ENCODE measurements at places on chromosomes 3 and 15.
A peak's percentile ranks its signal among the peaks of the same experiment; 100 is the strongest.

DNA sequence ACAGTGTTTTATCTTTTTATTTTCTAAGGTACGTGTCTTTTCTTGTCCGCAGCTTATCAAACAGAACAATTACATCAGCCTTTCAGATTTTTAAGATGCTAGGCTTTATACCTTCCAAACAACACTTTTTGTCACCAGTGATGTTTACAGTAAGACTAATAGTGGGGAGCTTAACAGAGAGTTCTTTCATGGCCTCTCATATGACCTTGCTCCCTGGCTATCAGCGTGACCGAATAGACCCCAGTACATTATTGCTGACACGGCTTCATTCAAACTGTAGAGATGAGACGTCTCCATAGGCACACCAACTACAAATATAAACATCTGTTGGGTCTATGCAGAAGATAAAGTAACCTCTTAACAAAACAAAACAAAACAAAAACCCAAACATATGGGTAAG, 477.6 kb upstream of the KCNMB2 start:
- DNase-seq: no peak

GRCh38 chr15:69603369-69604071, 150.9 kb downstream of the RPLP1 start:
- DNase-seq: no peak

GRCh38 chr3:153311541-153311940, 149.5 kb downstream of the RAP2B start:
- no peak for DNase-seq

GRCh38 chr3:15052335-15053242, 12.5 kb downstream of the MRPS25 start:
- DNase-seq: no peak

DNA sequence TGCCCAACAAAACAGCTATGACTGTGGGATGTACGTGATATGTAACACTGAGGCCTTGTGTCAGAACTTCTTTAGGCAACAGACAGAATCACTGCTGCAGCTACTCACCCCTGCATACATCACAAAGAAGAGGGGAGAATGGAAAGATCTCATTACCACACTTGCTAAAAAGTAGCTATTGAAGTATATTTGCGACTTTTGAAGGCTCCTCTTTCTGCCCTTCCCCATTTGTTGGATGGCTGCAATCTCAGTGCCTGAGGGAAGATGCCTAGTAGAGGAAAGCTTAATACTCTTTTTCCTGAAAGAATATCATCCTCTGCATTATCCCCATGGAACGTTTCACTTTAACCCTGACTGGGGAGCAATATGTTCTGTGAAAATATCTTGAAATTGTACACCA, 21.9 kb downstream of the SENP8 start:
- DNase-seq: no peak

- DNase-seq: no peak
These were observed 89.0 kb upstream of the PFN2 start for GRCh38 chr3:150059729-150060128.

DNA sequence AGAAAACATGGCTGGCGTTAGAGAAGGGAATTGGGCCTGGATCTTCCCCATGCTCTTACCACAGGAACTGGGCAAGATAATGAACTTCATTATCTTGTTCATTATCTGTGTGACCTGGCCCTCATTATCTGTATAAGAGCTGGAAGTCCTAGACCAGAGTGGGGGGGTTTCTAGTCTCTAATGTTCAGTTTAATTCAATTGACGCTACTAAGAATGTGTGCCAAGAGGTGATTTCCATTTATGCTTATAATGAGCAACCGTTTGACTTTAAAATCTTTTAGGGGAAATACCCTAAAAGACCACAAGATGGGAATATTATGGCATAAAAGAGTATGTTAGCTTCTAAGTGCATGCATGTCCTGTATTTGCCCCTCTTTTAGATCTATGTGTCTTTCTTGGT, 59.1 kb upstream of the CSTA start:
- no peak for DNase-seq

GRCh38 chr3:184058029-184058428, 5.2 kb downstream of the HTR3C start:
- DNase-seq: peak; percentile 71

DNA sequence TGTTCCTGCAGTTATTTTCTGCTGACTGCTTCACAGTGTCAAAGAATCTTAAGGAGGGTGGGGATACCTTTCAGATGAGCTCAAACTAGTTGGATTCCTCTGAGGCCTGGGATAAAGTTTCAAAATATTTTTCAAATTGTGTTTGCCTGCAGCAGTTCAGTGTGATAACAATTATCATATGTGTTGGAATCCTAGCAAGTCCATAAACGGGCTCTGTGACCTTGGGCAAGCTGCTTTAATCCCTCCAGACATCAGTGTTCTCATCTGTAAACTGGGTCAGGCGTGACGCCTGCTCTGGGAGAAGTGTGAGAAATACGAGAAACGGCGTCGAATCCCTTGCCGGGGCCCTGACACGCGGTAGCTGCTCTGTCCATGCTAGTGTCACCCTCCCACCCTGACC, 153.5 kb downstream of the UACA start:
- DNase-seq: no peak

- no peak for DNase-seq
These were observed 194.9 kb downstream of the FOXP1 start for GRCh38 chr3:71388535-71389120.

GRCh38 chr3:102608875-102609274, 174.1 kb downstream of the ZPLD1 start:
- no peak for DNase-seq

DNA sequence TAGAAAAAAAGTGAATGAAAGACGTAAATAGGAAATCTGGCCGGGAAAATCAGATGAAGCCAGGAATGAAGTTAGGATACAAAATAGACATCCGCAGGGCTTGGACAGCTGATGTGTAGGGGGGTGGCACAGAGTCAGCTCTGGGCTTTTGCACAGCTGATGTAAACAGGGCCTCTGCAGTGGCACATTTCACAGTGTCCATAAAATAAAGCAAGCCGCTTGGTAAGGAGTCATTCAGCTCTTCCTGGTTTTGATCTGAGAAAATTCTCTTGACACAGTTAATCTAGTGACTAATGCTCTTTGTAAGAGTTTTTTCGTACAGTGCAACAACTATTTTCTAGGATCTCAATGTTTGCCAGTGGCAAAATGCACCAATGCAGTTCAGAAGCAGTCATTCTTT, 153.3 kb downstream of the USP13 start:
- peak; percentile 20 for DNase-seq

GRCh38 chr3:23387286-23387918, 184.3 kb downstream of the UBE2E2 start:
- no peak for DNase-seq

GRCh38 chr3:151835751-151836525, 22.0 kb downstream of the AADAC start:
- DNase-seq: peak; percentile 46

Data from fibroblast of skin of right quadriceps (primary cell).